Activated T-helper 1 cell treated with Interleukin-2 at 50 U/mL for 16 hours (primary cell): ENCODE measurements at places on chromosomes 2 and 18.

DNA sequence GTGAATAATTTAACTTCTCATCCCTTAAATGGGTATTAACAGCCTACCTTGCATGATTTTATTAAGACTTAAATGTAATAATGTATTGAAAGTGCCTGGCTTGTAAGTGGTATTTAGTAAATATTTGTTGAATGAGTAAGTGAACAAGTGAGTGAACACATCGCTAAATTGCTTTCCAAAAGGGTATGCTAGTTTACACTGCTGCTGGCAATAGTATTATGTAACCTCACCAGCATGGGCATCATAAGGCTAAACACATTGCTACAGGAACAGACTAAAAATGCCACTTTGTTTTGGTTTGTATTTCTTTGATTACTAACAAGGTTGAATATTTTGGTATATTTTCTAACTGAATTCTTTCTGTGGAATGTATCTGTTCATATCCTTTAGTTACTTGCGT lies 9.8 kb downstream of the WDR43 start:
- DNase-seq, result no peak

DNA sequence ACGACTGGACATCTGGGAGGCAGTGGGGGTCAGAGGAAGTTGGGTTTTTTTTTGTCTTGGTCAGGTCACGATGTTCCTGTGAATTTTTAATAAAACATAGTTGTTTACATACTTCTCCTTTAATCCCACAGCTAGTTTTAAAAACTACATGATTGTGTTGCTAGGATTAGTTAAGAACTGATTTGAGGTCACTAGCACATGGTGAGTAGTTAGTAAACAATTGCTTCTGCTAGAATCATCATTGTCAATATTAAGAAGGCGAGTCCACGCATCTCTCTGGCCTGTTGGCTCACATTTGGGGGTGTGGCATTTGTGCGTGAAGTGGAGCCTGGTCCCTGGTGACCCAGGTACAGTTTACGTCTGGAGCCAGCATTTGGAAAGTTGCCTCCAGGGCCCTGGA lies 59.4 kb downstream of the AGAP1 start:
- no peak for DNase-seq

DNA sequence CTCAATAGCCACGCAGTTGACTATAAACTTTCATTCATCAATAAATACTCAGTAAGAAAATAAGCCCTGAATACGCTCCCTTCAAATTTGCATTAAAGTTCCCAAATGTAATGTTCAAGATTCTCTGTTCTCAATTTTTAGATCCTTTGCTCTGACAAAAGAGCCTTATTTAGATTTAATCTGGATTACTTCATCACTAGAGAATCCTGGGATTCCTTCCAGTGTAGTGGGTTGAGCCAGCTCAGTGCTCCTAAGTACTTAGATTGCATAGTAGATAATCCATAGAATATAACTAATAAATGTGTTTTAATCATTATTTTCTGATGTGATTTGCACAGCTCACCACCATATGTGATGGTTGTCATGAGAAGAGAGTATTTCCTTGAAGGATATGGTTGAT lies 1286.2 kb downstream of the SUCLG1 start:
- DNase-seq, result no peak

GRCh38 chr18:14074187-14074586 lies 58.0 kb downstream of the ZNF519 start:
- no peak for DNase-seq

DNA sequence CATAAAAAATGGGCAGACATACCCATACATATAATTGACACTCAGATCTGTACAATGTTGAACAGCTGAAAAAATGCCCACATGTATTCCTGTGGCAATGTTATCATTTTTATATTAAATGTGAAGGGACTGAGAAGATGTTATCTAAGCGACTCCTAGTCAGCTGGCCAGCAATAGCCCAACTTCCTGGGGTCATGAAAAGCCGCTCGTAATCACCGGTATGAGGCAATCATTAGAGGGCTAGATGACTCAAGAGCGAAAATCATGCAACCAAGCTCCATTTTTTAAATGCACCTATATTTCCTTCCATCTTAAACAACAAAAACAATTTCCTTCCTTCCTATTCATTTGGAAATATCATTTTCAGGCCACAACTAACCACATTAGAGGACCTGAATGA lies 274.6 kb upstream of the CCDC68 start:
- DNase-seq, result no peak

- DNase-seq, result no peak
Observed at GRCh38 chr2:225495706-225496105, 96.2 kb downstream of the NYAP2 start.

GRCh38 chr2:176592216-176592615 lies 323.0 kb downstream of the MTX2 start:
- no peak for DNase-seq

DNA sequence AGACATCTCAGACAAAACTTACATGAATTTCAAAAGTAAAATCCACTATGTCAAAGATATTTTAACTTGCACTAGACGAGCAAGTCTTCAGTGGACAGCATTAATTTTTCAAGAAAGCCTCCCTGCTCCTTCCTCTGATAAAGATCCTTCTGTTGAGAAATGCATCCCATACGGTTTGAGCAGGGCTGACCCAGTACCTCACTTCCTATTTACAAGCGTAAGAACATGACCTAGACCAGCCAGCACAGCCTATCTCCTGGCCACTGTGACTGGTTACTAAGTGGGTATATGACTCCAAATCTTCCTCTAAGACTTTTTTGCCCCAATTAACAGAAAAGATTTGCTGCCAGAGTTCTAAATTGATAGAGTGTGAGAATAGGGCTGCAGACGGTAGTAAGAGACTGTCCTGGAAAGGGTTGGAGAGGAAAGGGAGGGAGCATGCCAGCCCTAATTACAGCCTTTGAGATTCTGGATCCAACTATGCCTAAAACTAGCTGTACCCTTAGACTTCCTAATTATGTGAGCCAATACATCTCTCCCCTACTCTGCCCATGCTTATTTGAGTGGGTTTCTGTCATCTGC lies 108.4 kb downstream of the PRELID3A start:
- no peak for DNase-seq

- no peak for DNase-seq
Observed at GRCh38 chr2:160914217-160914616, 246.0 kb upstream of the TANK start.

DNA sequence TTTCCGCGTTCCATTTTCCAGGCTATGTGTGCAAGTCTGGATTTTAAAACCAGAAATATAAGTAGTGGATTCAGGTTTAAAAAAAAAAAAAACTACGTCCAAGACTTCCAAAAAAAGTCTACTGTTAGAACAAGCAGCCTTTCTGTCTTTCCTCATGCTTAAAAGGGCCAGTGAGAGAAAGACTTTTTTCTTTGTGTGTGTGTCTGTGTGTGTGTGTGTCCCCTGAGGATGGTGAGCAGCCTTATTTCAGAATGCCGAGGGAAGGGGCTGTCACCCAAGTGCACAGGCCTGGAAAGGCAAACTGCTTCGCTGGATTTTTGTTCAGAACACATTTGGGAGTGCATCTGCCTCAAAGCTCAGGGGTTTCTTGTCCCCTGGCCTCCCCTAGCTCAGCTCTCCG lies 98.8 kb downstream of the ZBTB7C start:
- no peak for DNase-seq

DNA sequence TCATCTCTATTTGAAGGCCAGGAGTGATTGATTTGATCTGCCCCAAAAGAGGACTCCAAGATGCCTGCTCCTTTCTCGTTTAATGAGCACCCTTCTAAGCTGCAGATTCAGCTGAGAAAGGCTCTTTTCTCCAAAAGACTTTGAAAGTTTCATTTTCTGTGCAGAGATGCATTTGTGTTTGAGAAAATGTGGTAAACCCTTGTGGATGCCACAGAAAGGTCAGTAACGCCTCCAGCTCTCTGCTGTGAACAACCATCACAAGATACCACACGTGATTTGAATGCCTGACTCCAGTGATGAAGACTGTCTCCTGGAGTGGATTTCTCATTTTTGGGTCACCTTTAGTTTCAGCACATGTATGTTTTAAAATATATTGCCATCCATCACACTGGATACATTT lies 35.0 kb upstream of the CCDC85A start:
- DNase-seq, result no peak

GRCh38 chr2:151904021-151904420 lies 75.8 kb upstream of the ARL5A start:
- no peak for DNase-seq

GRCh38 chr2:10033251-10034006 lies 9.9 kb upstream of the KLF11 start:
- no peak for DNase-seq

DNA sequence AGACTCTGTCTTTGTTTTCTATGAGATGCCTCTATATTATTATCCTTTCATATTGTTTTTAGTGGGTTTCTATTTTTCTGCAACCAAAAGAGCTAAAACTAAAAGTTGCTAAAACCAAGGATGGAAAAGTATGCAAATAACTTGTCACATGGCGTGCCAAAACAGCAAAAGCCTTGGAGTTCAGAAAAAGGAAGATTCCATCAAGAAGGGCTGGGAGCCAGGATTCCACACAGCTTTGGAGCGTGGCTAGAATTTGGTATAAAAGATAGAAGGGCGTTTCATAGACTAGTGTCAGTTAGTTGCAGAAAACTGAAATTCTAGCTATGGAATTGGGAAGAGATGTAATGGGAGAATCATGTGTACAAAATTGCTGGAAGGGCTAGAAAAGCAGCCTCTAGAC lies 4.1 kb downstream of the SCYGR1 start:
- DNase-seq, result no peak

DNA sequence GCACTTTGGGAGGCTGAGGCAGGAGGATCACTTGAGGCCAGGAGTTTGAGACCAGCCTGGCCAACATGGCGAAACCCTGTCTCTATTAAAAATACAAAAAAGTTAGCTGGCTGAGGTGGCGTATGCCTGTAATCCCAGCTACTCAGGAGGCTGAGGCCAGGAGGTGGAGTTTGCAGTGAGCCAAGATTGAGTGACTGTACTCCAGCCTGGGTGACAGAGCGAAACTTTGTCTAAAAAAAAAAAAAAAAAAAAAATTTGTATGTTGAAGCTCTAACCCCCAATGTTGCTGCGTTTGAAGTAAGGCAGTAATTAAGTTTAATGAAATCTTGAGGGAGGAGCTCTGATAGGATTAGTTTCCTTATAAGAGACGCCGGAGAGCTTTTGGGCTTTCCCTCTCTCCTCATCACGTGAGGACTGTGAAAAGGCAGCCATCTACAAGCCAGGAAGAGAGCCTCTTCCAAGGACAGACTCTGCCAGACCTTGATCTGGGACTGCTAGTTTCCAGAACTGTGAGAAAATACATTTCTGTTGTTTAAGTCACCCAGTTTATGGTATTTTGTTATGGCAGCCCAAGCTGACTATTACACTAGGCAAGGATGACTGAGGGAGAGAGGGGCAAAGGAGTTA lies 11.5 kb upstream of the PNPT1 start:
- DNase-seq, result no peak

DNA sequence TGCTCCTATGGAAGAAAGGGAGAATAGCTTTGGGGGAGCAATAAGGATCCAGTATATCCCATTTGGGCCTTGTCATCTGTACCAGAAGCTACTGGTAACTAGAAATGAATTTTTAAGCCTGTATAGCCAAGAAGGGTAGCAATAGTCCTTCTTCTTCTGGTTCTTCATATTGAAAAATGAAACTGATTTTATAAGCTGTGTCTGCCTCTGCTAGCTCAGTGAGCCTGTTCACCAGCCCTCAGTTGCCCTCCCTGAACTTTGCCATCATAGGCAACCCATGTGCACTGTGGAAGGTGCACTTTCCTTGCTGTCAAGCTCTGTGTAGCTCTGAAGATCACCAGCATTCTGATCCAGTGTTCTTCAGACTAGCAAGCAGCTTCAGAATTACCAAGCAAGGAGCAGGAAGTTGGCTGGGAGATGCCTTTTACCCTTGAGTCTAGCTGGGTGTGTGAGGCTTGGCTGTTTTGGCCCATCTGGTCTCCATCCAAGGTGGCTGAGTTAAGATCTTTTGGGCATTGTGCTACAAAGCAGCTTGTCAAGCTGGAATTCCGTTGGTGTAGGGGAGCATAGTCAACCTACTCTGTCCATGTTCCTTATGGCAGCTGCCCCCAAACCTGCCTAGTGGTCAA lies 55.8 kb upstream of the MGAT5 start:
- DNase-seq, result no peak
